ENCODE measurements at places on chromosomes 2 and 18. TPM values are rescaled to one million over a fixed set of nuclear protein-coding genes. Genes with fewer than 3 reads are reported as not detected.

DNA sequence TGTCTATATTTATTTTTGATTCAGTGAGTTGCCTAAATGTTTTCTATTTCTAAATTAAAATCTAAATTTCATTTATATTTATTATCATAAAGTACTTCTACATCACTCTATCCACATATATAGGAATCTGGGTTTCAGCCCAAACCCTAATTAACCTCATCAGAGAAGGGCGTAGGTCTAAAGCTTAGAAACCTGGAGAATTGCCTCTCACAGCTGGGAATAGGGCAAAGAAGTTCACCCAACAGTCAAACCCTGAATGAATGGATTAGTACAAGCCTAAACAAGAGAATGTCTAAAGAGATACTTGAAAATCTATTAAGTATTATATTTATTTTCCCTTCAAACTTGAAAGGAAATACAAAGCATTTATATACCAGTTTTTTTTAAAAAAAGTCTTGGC, 26.2 kb downstream of the TFPI start:
- no peak overlapping the region for H3K27ac ChIP-seq
- no peaks in the 10 kb centered on the region for H3K4me1 ChIP-seq
- no peaks in the 10 kb centered on the region for H3K36me3 ChIP-seq
- no peak for DNase-seq

The TMEFF2 gene
- not detected for total RNA-seq

The COLEC11 gene
- total RNA-seq: 0.74 TPM

GRCh38 chr2:133413863-133414262, 154.4 kb downstream of the NCKAP5 start:
- no peaks in the 10 kb centered on the region for H3K36me3 ChIP-seq
- no peak overlapping the region for H3K4me3 ChIP-seq
- H3K27ac ChIP-seq: no peak overlapping the region
- H3K4me1 ChIP-seq: no peaks in the 10 kb centered on the region
- no peak for DNase-seq

GRCh38 chr2:229154381-229154780, 116.7 kb downstream of the PID1 start:
- no peak overlapping the region for H3K27ac ChIP-seq
- H3K27me3 ChIP-seq: no peaks in the 10 kb centered on the region
- H3K36me3 ChIP-seq: no peaks in the 10 kb centered on the region

DNA sequence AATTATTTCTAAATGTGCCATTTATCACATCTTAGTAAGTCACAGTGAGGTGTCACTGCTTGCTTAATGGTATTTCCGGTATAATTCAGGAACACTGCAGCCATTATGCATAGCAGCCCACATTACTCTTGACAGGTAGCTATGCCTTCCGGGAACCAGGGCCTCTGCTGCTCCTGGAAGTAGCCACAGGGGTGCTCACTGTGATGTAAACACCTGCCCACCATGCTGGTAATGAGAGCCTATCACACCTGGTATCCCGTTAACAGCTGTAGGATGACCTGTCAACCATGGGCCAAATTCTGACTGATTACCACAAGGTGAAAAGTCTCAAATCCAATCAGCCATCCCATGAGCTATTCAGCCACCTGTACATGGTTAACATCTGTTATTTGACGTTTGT, 647.0 kb upstream of the NXPH2 start:
- H3K27me3 ChIP-seq: no peaks in the 10 kb centered on the region
- no peak overlapping the region for H3K4me3 ChIP-seq
- no peak overlapping the region for H3K27ac ChIP-seq
- H3K36me3 ChIP-seq: no peaks in the 10 kb centered on the region

DNA sequence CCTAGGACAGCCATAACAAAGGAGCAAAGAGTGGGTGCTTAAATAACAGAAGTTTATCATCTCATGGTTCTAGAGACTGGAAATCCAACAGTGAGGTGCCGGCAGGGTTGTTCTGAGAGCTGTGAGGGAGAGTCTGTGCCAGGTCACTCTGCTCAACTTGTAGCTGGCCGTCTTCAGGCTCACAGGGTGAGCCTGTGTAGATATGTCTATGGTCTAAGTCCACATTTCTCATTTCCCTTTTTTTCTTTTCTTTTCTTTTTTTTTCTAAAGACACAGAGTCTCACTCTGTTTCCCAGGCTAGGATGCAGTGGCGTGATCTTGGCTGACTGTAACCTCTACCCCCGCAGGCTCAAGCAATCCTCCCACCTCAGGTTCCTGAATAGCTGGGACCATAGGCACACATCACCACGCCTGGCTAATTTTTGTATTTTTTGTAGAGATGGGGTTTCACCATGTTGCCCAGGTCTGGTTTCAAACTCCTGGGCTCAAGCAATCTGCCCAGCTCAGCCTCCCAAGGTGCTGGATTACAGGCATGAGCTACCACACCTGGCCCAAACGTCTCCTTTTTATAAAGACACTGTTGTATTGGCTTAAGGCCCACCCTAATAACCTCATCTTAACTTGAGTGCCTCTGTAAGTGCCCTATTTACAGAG, 142.2 kb downstream of the SP3 start:
- H3K27ac ChIP-seq: no peak overlapping the region
- H3K36me3 ChIP-seq: no peaks in the 10 kb centered on the region
- peaks cover 3% of the 10 kb centered on the region for H3K27me3 ChIP-seq
- H3K4me3 ChIP-seq: no peak overlapping the region
- DNase-seq: no peak

The SLC38A11 gene
- total RNA-seq: not detected

DNA sequence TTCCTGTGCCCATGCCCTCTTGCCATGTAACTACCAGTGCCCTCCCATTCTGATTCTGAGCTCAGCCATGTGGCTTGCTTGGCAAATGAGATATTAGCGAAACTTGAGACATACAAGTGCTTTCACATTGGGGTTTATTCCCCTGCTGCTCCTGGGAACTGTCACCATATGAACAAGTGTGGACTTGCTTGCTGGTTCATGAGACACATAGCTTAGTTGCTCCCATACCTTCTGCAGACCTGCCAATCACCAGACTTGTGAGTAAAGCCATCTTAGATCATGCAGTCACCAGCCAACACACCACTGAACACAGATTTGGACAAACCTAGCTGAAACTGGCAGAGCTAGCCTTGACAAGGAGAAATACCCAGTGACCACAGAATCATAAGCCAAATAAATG, 155.1 kb downstream of the SS18 start:
- no peaks in the 10 kb centered on the region for H3K36me3 ChIP-seq
- H3K27ac ChIP-seq: no peak overlapping the region
- no peak overlapping the region for H3K4me3 ChIP-seq
- no peaks in the 10 kb centered on the region for H3K4me1 ChIP-seq
- no peaks in the 10 kb centered on the region for H3K27me3 ChIP-seq
- no peak for DNase-seq

The EVA1A gene
- total RNA-seq: 1.0 TPM

The INHBB gene
- total RNA-seq: 0.11 TPM

The TGIF1 gene
- 6.4 TPM for total RNA-seq

The SPDYA gene
- total RNA-seq: 0.58 TPM

GRCh38 chr2:69010437-69011194, 2.4 kb upstream of the ANTXR1 start:
- H3K4me3 ChIP-seq: no peak overlapping the region
- H3K27ac ChIP-seq: no peak overlapping the region
- DNase-seq: no peak
- no peaks in the 10 kb centered on the region for H3K4me1 ChIP-seq

DNA sequence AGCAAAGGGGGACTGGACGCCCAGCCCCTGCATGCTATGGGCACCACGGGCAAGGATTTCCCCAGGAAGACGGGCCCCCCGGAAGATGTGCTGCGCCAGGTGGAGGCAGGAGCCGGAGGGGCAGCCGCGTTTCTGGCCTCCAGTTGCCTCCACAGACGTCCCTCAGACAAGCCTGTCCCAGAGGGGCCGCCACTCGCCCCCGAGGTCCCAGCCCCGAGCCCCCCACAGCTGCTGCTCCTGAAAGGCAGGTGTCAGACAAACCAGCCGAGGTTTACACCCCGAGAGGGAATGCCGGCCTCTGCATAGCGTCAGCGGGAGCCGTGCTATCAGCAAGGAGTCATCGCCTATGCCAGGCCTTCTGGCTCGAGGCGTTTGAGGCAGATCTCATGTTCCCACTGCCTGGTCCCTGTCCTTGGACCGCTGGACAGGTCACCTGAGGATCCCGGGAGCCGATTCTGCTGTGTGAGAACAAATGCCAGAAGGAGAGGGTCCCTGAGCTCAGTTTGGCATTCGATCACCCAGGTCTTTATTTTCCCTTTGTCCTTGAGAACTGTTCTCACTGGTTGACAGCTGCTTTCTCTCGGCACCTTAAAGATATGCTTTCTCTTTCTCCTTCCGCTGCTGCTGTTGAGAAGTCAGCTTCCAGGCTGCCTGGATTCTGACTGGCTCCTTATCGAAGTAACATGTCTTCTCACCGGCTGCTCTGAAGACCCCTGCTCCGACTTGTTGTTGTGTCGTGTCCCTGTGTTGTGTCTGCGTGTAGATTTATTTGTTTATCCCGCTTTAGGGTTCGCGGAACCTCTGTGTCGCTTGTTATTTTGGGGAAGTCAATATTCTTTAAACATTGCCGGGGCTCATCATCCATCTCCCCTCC, 20.6 kb downstream of the CROCC2 start:
- no peak overlapping the region for H3K4me3 ChIP-seq
- H3K27me3 ChIP-seq: no peaks in the 10 kb centered on the region
- DNase-seq: no peak
- no peaks in the 10 kb centered on the region for H3K4me1 ChIP-seq

GRCh38 chr2:24920809-24921441, 888 bp upstream of the ADCY3 start:
- H3K4me3 ChIP-seq: peak overlapping the region; percentile 74
- H3K4me1 ChIP-seq: peaks cover 28% of the 10 kb centered on the region
- H3K27ac ChIP-seq: peak overlapping the region; percentile 39
- H3K27me3 ChIP-seq: no peaks in the 10 kb centered on the region

DNA sequence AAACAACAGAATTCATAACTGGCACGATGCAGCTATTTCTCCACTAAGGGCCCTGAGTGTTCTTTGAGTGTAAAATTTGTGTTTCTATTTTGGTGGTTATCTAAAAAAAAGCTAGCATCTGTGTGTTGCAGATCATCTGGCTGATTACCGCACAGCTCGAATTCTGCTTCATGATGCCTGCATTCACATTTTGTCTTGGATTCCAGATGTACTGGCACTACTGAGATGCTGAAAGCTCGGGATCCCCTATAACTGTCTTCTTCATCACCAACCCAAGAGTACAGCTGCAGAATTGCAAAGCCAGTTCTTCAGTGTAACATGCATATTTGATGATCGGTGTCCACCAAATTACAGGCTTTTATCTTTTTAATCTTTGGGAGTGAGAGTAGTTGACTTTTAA, 51.6 kb upstream of the ZNF532 start:
- no peaks in the 10 kb centered on the region for H3K4me1 ChIP-seq
- no peak overlapping the region for H3K27ac ChIP-seq
- H3K36me3 ChIP-seq: no peaks in the 10 kb centered on the region
- no peak overlapping the region for H3K4me3 ChIP-seq
- H3K27me3 ChIP-seq: no peaks in the 10 kb centered on the region

DNA sequence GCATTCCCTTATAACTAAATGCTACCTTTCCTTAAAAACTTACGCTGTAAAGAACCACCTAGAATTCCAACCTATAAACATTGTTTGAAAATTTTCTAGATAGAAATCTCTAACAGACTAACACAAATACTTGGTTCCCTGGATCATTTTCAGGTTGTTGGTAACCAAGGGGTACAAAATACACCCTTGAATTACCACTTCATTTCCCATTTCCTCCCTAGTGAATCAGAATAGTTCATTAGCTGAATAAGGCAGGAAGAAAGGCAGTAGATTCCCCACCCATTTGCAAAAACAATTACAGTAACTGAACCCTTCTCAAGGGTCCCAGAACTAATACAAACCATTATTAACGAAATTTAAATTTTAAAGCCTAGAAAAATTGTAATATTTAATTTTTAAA, 5.5 kb downstream of the MEX3C start:
- no peaks in the 10 kb centered on the region for H3K36me3 ChIP-seq
- DNase-seq: no peak
- H3K4me3 ChIP-seq: peak overlapping the region; percentile 45
- H3K27me3 ChIP-seq: no peaks in the 10 kb centered on the region
- H3K4me1 ChIP-seq: peaks cover 25% of the 10 kb centered on the region
- H3K27ac ChIP-seq: peak overlapping the region; percentile 40

DNA sequence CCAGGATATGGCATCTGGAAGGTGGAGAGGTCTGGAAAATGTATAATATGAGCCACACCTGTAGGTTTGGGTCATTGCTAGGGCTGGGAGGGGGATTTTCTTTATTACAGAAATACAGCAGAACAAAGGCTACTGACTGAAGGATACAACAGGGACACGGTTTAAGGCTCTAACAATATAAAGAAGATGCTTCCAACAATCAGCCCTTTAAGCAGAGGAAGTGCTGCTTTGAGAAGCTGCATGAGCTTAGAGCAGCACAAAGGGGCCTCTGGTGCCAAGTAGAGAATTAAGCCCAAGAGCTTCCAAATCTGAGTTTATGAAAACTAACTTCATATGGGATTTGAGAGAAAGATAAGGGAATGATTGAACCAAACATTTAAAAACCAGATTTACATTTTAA, 174.5 kb upstream of the RMP24 start:
- H3K27me3 ChIP-seq: no peaks in the 10 kb centered on the region
- H3K4me1 ChIP-seq: no peaks in the 10 kb centered on the region
- no peak for DNase-seq
- no peak overlapping the region for H3K27ac ChIP-seq

The CAB39 gene
- total RNA-seq: 76.0 TPM

DNA sequence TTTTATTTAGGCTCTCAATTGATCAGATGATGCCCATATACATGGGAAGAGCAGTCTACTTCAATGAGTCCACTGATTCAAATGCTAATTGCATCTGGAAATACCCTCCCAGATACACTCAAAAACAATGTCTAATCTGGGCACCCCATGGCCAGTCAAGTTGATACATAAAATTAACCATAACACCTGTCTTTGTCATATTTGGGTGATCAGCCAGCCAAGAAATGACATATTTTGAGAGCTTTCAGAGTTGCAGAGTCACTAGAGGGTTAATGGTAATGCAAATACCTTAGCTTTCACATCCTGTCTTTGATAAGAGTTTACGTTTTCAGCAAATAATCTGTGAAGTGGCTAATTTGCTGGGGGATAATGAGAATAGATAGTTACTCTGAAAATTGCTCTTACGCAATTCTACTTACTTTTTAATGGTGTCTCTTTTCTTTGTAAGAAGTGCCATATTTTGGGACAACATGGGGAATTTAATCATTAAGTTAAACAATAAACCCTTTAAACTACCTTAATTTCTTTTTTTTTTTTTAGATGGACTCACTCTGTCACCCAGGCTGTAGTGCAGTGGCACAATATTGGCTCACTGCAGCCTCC, 49.1 kb downstream of the CCDC195 start:
- 0 out of 2 replicates have a peak overlapping the region, but pooled peaks have one; percentile 10 for H3K4me3 ChIP-seq
- peak; percentile 92 for DNase-seq
- no peaks in the 10 kb centered on the region for H3K27me3 ChIP-seq
- peak overlapping the region; percentile 48 for H3K27ac ChIP-seq
- peaks cover 3% of the 10 kb centered on the region for H3K4me1 ChIP-seq
- H3K36me3 ChIP-seq: no peaks in the 10 kb centered on the region

The RAB31 gene
- total RNA-seq: 23.3 TPM

The PDCD1 gene
- 3.6 TPM for total RNA-seq

GRCh38 chr2:104850361-104851290, 3.3 kb upstream of the POU3F3 start:
- H3K4me1 ChIP-seq: no peaks in the 10 kb centered on the region
- H3K27me3 ChIP-seq: peaks cover 11% of the 10 kb centered on the region
- H3K27ac ChIP-seq: no peak overlapping the region
- H3K4me3 ChIP-seq: no peak overlapping the region
- DNase-seq: no peak

- H3K36me3 ChIP-seq: no peaks in the 10 kb centered on the region
- H3K4me3 ChIP-seq: no peak overlapping the region
- no peak overlapping the region for H3K27ac ChIP-seq
- H3K27me3 ChIP-seq: no peaks in the 10 kb centered on the region
- DNase-seq: no peak
These were observed 9.8 kb upstream of the NCK2 start for GRCh38 chr2:105734762-105735538.

- H3K4me3 ChIP-seq: no peak overlapping the region
- no peaks in the 10 kb centered on the region for H3K36me3 ChIP-seq
- no peak overlapping the region for H3K27ac ChIP-seq
- no peaks in the 10 kb centered on the region for H3K27me3 ChIP-seq
These were observed 116.7 kb downstream of the PTRHD1 start for GRCh38 chr2:24676493-24676892.

Data from GM12878 (cell line).